ENCODE measurements at places on chromosomes 4 and X.

DNA sequence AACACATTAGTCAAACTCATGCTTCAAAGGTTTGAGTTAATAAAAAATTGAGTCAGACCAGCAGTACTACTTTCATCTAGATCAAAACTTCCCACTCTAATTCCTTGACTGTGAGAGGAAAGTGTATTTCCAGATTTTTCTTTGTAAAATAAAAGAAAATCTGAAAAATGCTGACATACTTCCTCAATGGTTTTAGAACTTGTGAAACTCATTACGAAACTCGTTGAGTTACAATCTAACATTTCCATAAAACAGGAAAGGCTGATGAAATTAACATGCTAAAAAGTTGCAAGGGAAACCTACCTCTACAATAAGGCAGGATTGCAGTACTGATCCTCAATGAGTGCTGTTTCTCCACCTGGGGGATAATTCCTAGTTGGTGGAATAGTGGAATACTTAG, 217.8 kb upstream of the HCCS start:
- no peak for DNase-seq

DNA sequence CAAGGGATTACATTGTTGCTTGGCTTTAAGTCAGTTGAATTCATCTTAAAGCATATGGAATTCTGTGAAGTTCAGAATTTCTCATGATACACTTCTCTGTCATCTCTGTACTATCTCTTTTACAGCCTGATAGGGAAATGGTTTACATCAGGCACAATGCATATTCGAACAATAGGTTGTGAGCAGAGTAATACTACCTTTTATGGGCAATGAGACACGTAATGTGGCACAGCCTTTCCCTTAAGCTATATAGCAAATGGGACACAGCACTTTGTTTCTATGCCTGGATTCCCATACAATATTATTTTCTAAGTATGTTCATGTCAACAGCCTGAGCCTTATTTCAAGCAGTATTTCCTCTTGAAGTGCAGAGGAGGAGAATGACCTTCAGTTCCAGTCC, 58.4 kb downstream of the SYNPO2 start:
- no peak for DNase-seq

DNA sequence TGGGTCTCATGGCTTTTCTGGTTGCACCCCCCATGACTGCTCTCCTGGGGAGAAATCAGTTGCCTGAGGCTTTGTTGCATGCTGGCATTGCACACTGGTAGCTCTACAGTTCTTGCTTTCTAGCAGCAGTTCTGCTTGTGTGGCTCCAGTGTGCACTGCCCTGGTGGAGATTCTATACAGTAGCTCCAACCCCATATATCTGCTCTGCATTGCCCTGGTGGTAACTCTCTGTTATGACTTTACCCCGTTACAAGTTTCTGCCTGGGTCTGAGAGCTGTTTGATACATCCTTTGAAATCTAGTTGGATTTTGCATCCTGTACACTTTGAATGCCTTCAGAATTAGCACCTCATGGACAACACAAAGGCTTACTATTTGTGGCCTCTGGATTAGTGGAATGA, 241.4 kb upstream of the EPHA5 start:
- DNase-seq, result no peak

GRCh38 chr4:104501290-104501689, 6.6 kb upstream of the CXXC4 start:
- DNase-seq, result no peak

DNA sequence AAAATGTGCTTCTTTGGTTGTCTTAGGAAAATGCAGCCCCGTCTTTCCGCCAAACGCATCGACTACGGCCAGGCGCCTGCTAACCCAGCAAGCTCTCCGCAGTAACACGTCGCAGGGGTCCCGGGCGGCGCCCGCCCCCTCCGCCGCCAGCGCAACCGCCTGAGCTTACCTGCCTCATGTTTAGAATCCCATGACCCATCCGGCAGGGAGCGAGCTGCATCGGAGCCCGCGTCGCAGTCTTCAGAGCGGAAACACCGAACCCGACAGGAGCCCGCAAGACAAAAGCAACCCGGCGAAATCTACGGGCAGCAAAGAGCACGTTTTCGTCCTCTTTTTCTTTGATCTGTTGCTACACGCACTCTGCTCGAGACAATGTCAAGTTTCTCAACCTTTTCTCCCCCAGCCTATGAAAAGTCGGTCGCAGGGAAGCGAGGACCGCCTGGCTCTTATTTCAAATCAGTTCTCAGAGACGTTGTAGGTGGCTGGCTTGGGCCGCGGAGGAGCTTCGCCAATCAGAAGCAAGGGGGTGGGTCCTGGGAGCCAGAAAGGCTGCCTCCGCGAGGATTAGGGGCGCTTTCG, at the start of gene MID1:
Gene MID1, minus strand, starts transcription at position 465 of the 579 bp plus-strand sequence. CDS start 53,038 bp downstream, outside the sequence.
- DNase-seq, result peak; percentile 3

Data from stimulated activated naive CD8-positive, alpha-beta T cell treated with anti-CD3 and anti-CD28 coated beads, Interleukin-15, Interleukin-2, amounts not matched to agents 100 U/mL and 50 U/mL, for 24 hours (primary cell).